CD4-positive, alpha-beta T cell (primary cell): ENCODE measurements at places on chromosomes 1 and 21.

- no peaks in the 10 kb centered on the region for H3K4me1 ChIP-seq
- no peaks in the 10 kb centered on the region for H3K36me3 ChIP-seq
- H3K27me3 ChIP-seq: no peaks in the 10 kb centered on the region
- no peak overlapping the region for H3K4me3 ChIP-seq
These were observed 66.0 kb downstream of the ZNF281 start for GRCh38 chr1:200343874-200344273.

- H3K36me3 ChIP-seq: no peaks in the 10 kb centered on the region
- H3K4me1 ChIP-seq: no peaks in the 10 kb centered on the region
- no peak overlapping the region for H3K27ac ChIP-seq
- H3K4me3 ChIP-seq: no peak overlapping the region
- no peaks in the 10 kb centered on the region for H3K27me3 ChIP-seq
These were observed 85.9 kb downstream of the UROD start for GRCh38 chr1:45097944-45098343.

GRCh38 chr1:236103646-236104218, 38.6 kb upstream of the GPR137B start:
- no peak overlapping the region for H3K27ac ChIP-seq
- H3K4me3 ChIP-seq: no peak overlapping the region
- H3K4me1 ChIP-seq: peaks cover 4% of the 10 kb centered on the region

DNA sequence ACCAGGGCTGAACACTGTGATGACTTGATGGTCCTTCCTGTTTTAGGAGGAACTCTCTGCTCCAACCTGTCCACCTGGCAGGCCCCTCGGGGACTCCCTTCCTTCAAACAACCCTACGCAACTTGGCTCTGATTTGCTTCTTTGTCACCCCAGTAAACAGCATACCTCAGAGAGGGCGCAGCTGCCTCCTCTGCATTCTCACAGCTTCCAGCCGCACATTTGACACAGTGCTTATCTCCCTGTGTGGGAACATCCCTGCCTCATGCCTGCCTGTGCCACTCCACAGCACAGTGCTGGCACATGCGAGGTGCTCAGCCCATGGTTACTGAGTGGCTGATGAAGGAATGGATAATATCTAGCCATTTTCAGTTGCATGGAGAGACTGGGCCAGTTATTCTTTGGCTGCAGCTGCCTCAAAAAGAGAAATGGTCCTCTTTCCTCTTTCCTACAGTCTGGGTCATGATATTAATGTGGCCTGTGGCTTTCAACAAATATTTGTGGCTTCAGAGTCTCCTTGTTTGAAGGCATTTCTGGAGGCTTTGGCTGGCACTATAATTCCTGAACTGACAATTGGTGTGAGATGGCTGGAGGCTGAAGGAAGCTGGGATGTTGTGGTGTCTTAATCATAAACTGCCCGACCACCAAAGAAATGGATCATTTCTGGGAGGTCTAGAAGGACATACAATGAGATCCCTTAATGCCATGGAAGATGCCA, 77.9 kb downstream of the TENT5C start:
- DNase-seq: no peak
- H3K36me3 ChIP-seq: no peaks in the 10 kb centered on the region
- no peak overlapping the region for H3K27ac ChIP-seq
- H3K4me1 ChIP-seq: no peaks in the 10 kb centered on the region

DNA sequence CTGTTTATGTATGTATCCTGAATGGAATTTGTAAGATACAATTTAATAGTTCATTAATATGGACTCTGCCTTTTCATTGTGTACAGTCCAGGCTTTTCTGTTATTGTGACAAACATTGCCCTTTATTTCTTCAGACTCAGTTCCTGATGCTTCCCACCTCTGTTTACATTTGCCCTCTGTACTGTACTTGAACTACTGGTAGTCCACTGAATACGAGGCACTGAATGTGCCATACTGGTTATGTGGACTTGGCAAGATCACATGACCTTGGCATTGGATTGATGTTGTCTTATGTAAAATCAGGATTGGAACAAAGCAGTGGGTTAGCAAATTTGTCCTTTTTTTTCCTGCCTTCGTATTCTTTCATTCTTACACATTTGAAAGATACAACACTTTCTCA, 27.8 kb downstream of the RALGPS2 start:
- no peaks in the 10 kb centered on the region for H3K4me1 ChIP-seq
- H3K4me3 ChIP-seq: no peak overlapping the region

DNA sequence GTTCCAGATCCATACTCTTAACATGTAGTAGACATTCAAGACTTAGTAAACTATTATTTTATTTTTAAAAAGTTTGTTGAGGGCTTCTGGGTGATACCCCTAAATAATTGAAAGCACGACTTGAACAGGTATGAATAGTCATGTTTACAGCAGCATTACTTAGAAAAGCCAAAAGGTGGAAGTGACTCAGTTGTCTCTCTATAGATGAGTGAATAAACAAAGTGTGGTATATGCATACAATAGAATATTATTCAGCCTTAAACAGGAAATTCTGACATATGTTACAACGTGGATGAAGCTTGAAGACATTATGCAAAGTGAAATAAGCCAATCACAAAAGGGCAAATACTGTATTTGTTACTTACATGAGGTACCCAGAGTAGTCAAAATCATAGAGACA, 26.5 kb downstream of the TSNAX start:
- DNase-seq: no peak
- H3K4me1 ChIP-seq: peaks cover 4% of the 10 kb centered on the region
- no peak overlapping the region for H3K27ac ChIP-seq
- no peaks in the 10 kb centered on the region for H3K36me3 ChIP-seq
- H3K4me3 ChIP-seq: no peak overlapping the region
- H3K27me3 ChIP-seq: no peaks in the 10 kb centered on the region

- H3K27ac ChIP-seq: no peak overlapping the region
- H3K27me3 ChIP-seq: no peaks in the 10 kb centered on the region
- H3K4me3 ChIP-seq: no peak overlapping the region
- H3K4me1 ChIP-seq: no peaks in the 10 kb centered on the region
- DNase-seq: no peak
- H3K36me3 ChIP-seq: no peaks in the 10 kb centered on the region
These were observed 235.4 kb upstream of the LYPLAL1 start for GRCh38 chr1:218938259-218938658.

GRCh38 chr21:30257773-30258172, 25.0 kb downstream of the KRTAP24-1 start:
- no peak overlapping the region for H3K4me3 ChIP-seq
- H3K27ac ChIP-seq: no peak overlapping the region
- DNase-seq: no peak
- no peaks in the 10 kb centered on the region for H3K36me3 ChIP-seq
- H3K27me3 ChIP-seq: no peaks in the 10 kb centered on the region
- H3K4me1 ChIP-seq: no peaks in the 10 kb centered on the region

GRCh38 chr1:85339089-85339488, 62.7 kb upstream of the BCL10 start:
- H3K27me3 ChIP-seq: no peaks in the 10 kb centered on the region
- no peak overlapping the region for H3K27ac ChIP-seq
- no peak overlapping the region for H3K4me3 ChIP-seq

GRCh38 chr21:27462726-27463125, 495.8 kb upstream of the ADAMTS5 start:
- no peaks in the 10 kb centered on the region for H3K4me1 ChIP-seq
- DNase-seq: no peak
- H3K4me3 ChIP-seq: no peak overlapping the region
- no peaks in the 10 kb centered on the region for H3K27me3 ChIP-seq

DNA sequence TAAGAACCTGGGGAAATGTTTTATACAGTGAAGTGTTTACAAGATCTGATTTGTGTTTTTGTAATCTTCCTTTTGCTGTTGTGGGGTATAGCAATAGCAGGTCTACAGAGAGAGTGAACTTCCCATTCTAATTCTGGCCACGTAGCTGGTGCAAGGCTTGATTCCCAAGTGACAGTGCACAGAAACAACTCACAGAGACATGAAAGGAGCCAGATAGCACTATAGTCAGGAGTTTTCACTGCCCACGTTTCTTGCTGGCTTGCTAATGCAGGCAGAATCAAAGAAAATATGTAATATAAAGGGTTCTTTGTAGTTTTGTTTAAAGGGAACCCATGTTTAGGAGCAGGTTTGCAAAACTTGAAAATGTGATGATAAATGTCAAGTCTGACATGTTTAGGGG, 170.9 kb upstream of the IVNS1ABP start:
- H3K36me3 ChIP-seq: no peaks in the 10 kb centered on the region
- no peak overlapping the region for H3K4me3 ChIP-seq
- no peak for DNase-seq

- H3K27ac ChIP-seq: no peak overlapping the region
- H3K27me3 ChIP-seq: no peaks in the 10 kb centered on the region
- no peaks in the 10 kb centered on the region for H3K4me1 ChIP-seq
- DNase-seq: no peak
- H3K4me3 ChIP-seq: no peak overlapping the region
These were observed 107.2 kb downstream of the SIM2 start for GRCh38 chr21:36806103-36806502.

DNA sequence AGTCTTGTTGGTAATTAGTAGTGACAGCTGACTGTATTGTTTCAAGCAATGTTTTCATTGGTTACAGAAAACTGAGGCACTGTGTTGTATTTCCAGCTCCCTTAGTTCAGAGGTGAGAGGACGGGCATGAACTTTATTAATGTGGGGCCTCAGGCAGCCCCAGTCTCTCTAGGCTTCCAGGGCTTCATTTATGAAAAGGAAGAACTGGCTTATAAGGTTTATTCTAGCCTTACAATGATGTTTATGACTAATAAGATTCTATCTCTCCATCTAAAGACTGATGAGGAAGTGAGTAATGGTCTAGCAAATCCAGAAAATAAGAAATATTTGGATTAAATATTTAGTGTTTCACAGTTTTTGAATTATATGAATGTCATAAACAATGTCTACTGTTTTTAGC, 41.5 kb downstream of the CBS start:
- DNase-seq: no peak
- H3K4me1 ChIP-seq: no peaks in the 10 kb centered on the region
- H3K36me3 ChIP-seq: peaks cover 23% of the 10 kb centered on the region
- H3K4me3 ChIP-seq: no peak overlapping the region
- H3K27ac ChIP-seq: no peak overlapping the region

GRCh38 chr1:53541761-53542550, 82.8 kb downstream of the DMRTB1 start:
- no peak overlapping the region for H3K27ac ChIP-seq
- no peaks in the 10 kb centered on the region for H3K4me1 ChIP-seq
- DNase-seq: no peak
- peaks cover 4% of the 10 kb centered on the region for H3K27me3 ChIP-seq
- no peaks in the 10 kb centered on the region for H3K36me3 ChIP-seq
- H3K4me3 ChIP-seq: no peak overlapping the region

GRCh38 chr21:16310176-16310575, 580.4 kb downstream of the USP25 start:
- no peaks in the 10 kb centered on the region for H3K27me3 ChIP-seq
- DNase-seq: no peak
- no peaks in the 10 kb centered on the region for H3K36me3 ChIP-seq
- H3K4me1 ChIP-seq: no peaks in the 10 kb centered on the region
- no peak overlapping the region for H3K27ac ChIP-seq

DNA sequence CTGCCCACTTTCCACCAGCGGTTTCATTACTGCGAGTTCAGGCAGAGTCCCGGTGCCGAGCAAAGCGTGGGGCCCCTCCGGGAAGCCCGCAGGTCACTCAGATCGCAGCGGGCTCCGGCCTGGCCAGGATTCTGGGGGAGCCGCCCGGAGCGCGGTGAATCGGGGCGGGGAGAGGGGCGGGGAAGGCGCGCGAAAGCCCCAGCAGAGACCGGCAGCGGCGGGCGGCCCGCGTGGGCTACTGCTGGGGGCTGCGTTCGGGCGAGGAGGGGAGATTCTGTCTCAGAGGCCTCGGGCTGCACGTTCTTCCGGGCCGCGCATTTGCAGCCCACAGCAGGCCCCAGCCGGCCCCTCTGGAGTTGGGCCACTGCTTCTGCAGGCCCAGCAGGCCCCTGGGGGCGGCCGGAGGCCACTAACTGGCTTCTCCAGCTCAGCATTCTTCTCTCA, 64.7 kb downstream of the SCCPDH start:
- no peak overlapping the region for H3K4me3 ChIP-seq
- H3K4me1 ChIP-seq: peaks cover 13% of the 10 kb centered on the region
- DNase-seq: no peak

- H3K4me1 ChIP-seq: no peaks in the 10 kb centered on the region
- DNase-seq: no peak
- H3K36me3 ChIP-seq: no peaks in the 10 kb centered on the region
- H3K4me3 ChIP-seq: no peak overlapping the region
- no peak overlapping the region for H3K27ac ChIP-seq
- no peaks in the 10 kb centered on the region for H3K27me3 ChIP-seq
These were observed 696.6 kb upstream of the BRINP3 start for GRCh38 chr1:191174298-191174697.

- H3K27ac ChIP-seq: peak overlapping the region; percentile 66
- H3K36me3 ChIP-seq: peaks cover 7% of the 10 kb centered on the region
- no peak for DNase-seq
- no peaks in the 10 kb centered on the region for H3K27me3 ChIP-seq
- H3K4me3 ChIP-seq: peak overlapping the region; percentile 57
These were observed 18.3 kb downstream of the NFYC start for GRCh38 chr1:40709802-40710278.

- H3K27me3 ChIP-seq: no peaks in the 10 kb centered on the region
- H3K4me3 ChIP-seq: no peak overlapping the region
- no peak for DNase-seq
- no peaks in the 10 kb centered on the region for H3K36me3 ChIP-seq
- no peak overlapping the region for H3K27ac ChIP-seq
These were observed 34.2 kb upstream of the ABCD3 start for GRCh38 chr1:94383966-94384408.

DNA sequence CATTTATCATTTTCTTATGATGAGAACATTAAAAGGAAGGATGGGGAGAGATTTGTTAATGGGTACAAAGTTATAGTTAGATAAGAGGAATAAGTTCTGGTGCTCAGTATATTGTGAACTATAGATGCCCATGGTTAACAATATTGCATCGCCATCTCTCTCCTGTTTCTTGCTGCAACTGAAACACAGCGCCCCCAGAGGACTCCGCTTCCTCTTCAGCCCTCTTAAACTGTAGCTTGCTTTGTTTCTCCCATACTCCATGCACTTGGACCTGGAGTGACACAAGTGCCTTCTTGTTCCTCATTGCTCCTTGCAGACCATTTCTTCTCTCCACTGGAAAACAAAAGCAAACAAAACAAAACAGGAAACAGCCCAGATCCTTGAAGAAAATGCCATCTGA, 70.1 kb upstream of the NTPCR start:
- no peak overlapping the region for H3K27ac ChIP-seq
- H3K4me1 ChIP-seq: no peaks in the 10 kb centered on the region
- H3K27me3 ChIP-seq: no peaks in the 10 kb centered on the region
- no peak overlapping the region for H3K4me3 ChIP-seq

- peaks cover 9% of the 10 kb centered on the region for H3K4me1 ChIP-seq
- no peak overlapping the region for H3K4me3 ChIP-seq
- H3K27ac ChIP-seq: no peak overlapping the region
- H3K36me3 ChIP-seq: no peaks in the 10 kb centered on the region
- H3K27me3 ChIP-seq: peaks cover 44% of the 10 kb centered on the region
These were observed 1.7 kb upstream of the RASAL2 start for GRCh38 chr1:178091986-178092745.

GRCh38 chr1:48093147-48093546, 96.0 kb upstream of the TRABD2B start:
- H3K27ac ChIP-seq: no peak overlapping the region
- peaks cover 7% of the 10 kb centered on the region for H3K4me1 ChIP-seq
- no peak overlapping the region for H3K4me3 ChIP-seq
- no peaks in the 10 kb centered on the region for H3K36me3 ChIP-seq
- DNase-seq: no peak
